ENCODE measurements at places on chromosomes 1 and 21. TPM values are rescaled to one million over a fixed set of nuclear protein-coding genes. Genes with fewer than 3 reads are reported as not detected.

The EPHX1 gene
- 35.4 TPM for total RNA-seq

The VANGL2 gene
- 15.5 TPM for total RNA-seq

The CAPZB gene
- total RNA-seq = 70.3 TPM

The SELENOF gene
- total RNA-seq = 154 TPM

The HAPLN2 gene
- 0.29 TPM for total RNA-seq

The AMY2A gene
- total RNA-seq = not detected

The FOXO6 gene
- 5.3 TPM for total RNA-seq

The MARCKSL1 gene
- 120 TPM for total RNA-seq

The CFAP107 gene
- total RNA-seq = 0.12 TPM

The APOBEC4 gene
- not detected for total RNA-seq

The IL19 gene
- total RNA-seq = 0.70 TPM

The RAB7B gene
- total RNA-seq = 3.6 TPM
